Activated naive CD4-positive, alpha-beta T cell treated with anti-CD3 and anti-CD28 coated beads, Interleukin-2, amount 10 ng/mL, durations not matched to agents 5 hours and 36 hours (primary cell): ENCODE measurements at places on chromosomes 6 and 20. TPM values are rescaled to one million over a fixed set of nuclear protein-coding genes. Genes with fewer than 3 reads are reported as not detected.

The GNAS-AS1 gene
- 0.89 TPM for total RNA-seq

The LRRC1 gene
- 3.6 TPM for total RNA-seq

The HLA-DRB5 gene
- total RNA-seq = 3.7 TPM

The ADGB gene
- not detected for total RNA-seq

The SSTR4 gene
- not detected for total RNA-seq
